ENCODE measurements at places on chromosomes 1 and 21.
A peak's percentile ranks its signal among the peaks of the same experiment; 100 is the strongest.

GRCh38 chr1:9900142-9901043 is 9.7 kb downstream of the CTNNBIP1 start:
- DNase-seq: no peak

DNA sequence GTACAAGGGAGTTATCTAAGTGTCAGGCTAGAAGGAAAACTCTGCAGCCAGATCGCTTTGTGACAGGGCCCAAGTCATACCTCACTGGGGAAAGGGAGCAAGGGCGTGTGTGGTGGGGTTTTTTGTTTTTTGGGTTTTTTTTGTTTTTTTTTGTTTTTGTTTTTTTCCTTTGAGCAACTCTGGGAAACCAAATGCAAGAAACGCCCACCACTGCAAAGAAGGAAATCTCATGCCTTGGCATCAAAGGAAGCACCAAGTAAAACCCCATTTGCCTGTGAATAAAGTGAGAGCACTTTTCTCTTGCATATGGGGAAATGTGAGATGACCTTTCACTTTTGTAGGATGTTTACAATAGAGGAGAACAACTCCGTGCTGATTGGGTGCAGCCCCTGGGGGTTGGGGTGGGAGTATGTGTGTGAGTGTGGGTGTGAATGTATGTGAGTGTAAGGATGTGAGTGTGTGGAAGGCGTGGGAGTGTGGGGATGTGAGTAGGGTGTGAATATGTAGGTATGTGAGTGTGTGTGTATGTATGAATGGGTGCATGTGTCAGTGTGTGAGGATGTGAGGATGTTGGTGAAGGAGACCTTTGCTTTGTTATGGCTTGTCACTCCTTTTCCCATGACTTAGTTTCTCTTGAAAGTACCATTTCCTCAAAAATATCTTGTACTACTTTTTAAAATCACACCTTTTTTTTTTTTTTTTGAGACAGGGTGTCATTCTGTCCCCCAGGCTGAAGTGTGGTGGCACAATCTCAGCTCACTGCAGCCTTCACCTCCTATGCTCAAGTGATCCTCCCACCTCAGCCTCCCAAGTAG is 34.6 kb downstream of the IL12RB2 start:
- DNase-seq: no peak

GRCh38 chr1:184291701-184292100 is 95.1 kb upstream of the C1orf21 start:
- DNase-seq: no peak

- no peak for DNase-seq
These were observed 269.5 kb downstream of the TRABD2B start for GRCh38 chr1:47727697-47728085.

GRCh38 chr1:156221986-156222692 is 9.3 kb downstream of the PMF1 start:
- no peak for DNase-seq

GRCh38 chr1:68197461-68197860 is 34.9 kb downstream of the WLS start:
- DNase-seq: no peak

DNA sequence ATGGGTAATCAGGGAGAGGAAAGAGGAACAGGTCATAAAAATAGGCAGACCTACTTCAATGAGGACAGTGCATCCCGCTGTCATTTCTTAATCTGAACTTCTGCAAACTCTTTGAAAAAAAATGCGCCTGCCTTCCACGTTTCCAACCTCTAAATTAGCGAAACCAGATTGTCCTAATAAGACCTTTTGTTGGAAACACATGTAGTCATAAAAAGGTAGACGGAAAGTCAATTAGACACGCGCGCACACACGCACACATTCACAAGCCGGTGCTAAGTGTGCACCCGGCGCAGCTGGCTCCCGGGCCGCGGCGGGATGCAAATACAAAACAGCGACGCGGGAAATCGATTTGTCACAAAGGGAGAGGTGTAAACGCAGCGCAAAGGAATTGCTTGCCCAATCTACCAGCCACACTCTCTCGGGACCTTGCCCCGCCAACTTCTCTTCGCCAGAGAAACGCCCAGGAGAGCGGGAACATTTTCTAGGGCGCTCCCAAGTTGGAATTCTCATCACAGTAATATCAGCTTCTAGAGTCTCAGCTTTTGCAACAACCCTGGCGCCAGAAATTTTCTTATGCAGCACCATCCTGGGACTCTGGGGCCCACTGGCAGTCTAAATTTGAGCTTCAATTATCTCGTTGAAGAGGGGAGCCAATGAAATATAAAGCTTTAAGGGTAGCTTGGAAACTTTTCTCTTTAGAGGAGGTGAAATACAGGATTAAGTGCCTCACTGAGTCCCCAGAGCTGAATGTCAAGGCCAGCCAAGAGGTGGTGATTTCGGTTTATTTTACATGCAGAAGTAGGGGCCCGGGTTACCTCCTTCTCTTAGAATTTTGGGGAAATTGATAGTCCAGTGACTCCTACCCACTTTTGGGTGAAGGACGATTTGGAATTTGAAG is 4.5 kb downstream of the PRRX1 start:
- DNase-seq: no peak

GRCh38 chr1:6587261-6588005 is 7.6 kb downstream of the ZBTB48 start:
- DNase-seq: no peak

- no peak for DNase-seq
These were observed 33.5 kb downstream of the ASH1L start for GRCh38 chr1:155529109-155529508.

- no peak for DNase-seq
These were observed 96.0 kb upstream of the PAXBP1 start for GRCh38 chr21:32867597-32867996.

- no peak for DNase-seq
These were observed 617.7 kb upstream of the ADGRL2 start for GRCh38 chr1:81183051-81183450.

GRCh38 chr1:205275133-205275532 is 46.4 kb downstream of the NUAK2 start:
- no peak for DNase-seq

- no peak for DNase-seq
These were observed 3.6 kb downstream of the AJAP1 start for GRCh38 chr1:4657960-4658541.

- DNase-seq: peak; percentile 95
These were observed 41.2 kb upstream of the USH2A start for GRCh38 chr1:216464489-216464888.

DNA sequence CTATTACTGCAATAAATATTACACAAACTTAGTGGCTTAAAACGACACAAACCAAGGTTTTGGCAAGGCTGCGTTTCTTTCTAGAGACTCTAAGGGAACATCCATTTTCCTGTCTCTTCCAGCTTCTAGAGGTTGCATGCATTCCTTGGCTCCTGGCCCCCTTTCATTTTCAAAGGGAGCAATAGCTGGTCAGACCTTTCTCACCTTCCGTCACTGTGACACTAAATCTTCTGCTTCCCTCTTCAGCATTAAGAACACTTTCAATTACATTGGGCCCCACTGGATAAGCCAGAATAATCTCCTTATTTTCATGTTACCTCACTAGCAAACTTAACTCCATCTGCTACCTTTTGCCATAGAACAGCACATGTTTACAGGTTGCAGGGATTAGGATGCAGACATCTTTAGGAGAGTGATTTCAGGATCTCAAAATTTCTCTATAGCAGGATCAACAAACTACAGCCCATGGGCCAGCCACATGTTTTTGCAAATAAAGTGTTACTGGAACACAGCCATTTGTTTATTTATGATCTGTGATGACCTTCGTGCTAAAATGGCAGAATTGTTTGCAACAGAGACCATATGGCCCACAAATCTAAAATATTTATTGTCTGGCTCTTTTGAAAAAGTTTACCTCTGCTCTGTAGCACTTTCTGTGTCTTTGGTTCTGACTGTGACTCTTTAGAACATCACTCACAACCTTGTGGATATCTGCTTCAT is 221.5 kb upstream of the SGIP1 start:
- no peak for DNase-seq

- no peak for DNase-seq
These were observed 56.0 kb upstream of the DPYD start for GRCh38 chr1:97976801-97977200.

DNA sequence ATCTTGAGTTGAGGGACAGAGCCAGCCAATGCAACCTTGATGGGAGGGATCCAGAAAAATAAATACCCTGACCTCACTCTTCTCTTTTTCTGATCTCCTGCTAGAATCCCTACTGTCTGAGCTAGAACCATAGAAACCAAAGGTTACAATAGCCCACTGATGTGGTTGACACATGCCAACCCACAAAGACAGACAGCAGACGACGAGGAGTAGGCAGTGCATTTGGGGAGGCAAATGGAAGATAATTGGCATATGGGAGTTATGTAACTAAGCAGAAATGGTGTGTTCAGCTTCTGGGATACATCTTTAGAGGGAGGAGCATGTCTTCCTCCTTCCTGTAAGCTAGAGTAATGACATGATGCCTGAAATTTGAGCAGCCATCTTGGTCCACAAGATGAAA is 171.7 kb upstream of the FGGY start:
- no peak for DNase-seq

GRCh38 chr1:111654839-111655238 is 35.2 kb downstream of the RAP1A start:
- no peak for DNase-seq

GRCh38 chr1:197783510-197783948 is 8.2 kb upstream of the DENND1B start:
- DNase-seq: peak; percentile 69

GRCh38 chr1:89812992-89813391 is 7.8 kb upstream of the LRRC8D start:
- peak; percentile 12 for DNase-seq

DNA sequence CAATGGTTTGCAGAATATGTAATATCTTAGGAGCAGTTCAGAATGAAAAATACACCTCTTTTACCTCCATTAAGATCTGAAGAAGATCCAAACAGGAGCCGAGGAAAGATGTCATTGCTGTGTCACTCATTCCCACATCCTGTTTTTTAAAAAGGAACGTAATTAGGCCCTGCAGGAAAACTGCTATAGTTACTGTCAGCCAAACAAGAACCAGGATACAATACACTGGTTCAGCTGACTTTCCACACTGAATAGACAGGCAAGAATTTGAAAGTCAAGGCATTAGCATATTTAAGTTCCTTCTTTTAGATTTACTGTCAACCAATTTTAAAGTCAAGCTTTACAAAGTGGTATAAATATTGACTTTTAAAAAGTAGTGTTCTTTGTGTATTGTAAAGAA is 63.8 kb downstream of the IARS2 start:
- DNase-seq: no peak

DNA sequence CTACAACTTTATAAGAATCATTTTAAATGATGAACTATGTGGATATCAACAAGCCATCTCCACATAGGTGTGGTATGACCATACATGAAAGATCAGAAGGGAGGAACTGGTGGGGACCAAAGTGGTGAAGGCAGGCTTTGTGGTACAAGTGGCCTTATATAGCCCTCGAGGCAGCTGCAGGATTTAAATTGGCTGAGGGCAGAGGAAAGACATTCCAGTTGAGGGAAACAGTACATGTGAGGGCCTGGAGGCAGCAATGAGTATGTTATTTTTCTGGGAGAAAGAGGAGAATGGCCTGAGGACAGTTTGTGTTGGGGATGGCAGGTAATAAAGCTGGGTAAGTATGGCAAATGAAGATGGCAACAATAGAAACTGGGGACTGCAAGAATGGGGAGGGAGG is 17.1 kb downstream of the OSCP1 start:
- DNase-seq: no peak

DNA sequence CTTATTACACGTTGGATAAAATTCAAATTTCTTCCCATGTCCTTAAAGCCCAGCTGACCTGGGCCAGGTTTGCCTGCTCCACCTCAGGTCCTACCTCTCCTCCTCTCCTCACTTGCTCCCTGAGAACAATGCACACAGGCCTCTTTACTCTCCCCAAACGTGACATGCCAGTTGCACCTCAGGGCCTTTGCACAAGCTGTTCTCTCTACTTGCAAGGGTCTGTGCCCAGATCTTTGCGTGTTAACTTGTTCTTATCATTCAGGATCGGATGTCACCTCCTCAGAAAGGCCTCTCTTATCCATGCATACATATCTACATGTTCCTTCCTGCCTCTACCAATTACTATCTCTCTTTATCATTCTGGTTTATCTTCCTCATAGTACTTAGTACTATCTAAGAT is 14.7 kb upstream of the LEFTY1 start:
- no peak for DNase-seq

DNA sequence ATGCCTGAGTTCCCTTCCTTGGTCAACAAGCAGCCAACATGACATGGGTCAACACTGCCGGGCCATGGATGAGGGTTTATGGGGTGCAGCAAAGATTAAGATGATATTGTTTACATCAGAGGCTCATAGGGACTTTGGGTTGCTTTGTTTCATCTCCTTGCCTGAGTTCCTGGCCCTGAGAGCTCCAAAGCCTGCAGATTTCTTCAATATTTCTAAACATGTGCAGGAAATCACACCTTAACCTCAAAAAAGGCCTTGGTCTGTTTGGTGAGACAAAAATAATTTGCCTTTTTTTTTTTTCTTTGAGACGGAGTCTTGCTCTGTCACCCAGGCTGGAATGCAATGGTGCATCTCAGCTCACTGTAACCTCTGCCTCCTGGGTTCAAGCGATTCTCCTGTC is 876 bp downstream of the SLAMF8 start:
- DNase-seq: no peak

DNA sequence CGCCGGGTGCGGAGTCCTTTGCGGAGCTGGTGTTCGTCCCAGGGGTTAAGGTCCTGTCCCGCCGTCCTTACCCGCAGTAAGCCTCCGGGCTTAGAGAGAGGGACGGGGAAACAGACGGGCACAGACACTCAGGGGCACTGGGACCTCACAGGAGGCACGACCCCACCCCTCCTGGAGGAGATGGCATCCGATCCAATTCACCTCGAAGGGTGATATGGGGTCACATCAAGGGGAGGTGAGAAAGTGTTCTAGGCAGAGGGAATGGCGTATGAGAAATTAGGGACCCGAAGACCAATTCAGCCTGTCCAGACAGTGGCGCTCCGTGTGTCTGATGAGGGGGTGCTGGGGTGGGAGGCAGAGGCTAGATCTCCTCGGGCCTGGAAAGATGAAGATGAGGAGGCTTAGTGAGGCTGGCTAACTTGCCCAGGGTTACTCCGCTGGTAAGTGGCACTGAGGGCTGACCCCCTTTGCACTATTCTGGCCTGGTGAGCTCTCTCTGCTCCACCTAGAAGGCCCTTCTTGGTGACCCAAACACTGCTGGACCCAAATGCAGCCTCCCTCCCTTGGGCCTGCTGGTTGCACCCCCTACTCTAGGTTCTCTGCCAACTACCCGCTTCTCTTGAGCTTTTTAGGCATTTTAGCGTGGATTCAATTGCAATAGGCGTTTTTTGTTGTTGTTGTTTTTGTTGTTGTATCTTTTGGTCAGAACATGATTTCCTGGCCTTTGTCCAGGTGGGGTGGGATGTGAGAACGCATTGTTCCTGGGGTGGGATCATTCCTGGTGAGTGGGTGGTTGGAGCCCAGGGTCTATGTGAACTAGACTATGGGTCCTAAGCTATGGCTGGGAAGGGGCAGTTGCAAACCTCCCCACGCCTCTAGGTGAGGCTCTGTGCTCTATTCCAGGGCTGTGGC is 12.3 kb downstream of the BTBD19 start:
- DNase-seq: no peak

GRCh38 chr1:56591909-56592308 is 12.5 kb upstream of the PLPP3 start:
- DNase-seq: no peak

GRCh38 chr1:239956263-239956662 is 135.4 kb upstream of the FMN2 start:
- no peak for DNase-seq
